Right renal cortex interstitium (tissue), 3 donors: ENCODE measurements at places on chromosomes 12 and 14. TPM values are rescaled to one million over a fixed set of nuclear protein-coding genes. Genes with fewer than 3 reads are reported as not detected.

GRCh38 chr12:82279536-82280058 lies 78.6 kb downstream of the CCDC59 start:
- no peak for DNase-seq

- DNase-seq, result no peak
These were observed 7.6 kb upstream of the USP15 start for GRCh38 chr12:62252576-62252975.

GRCh38 chr12:104163631-104164030 lies 25.6 kb upstream of the NFYB start:
- no peak for DNase-seq

DNA sequence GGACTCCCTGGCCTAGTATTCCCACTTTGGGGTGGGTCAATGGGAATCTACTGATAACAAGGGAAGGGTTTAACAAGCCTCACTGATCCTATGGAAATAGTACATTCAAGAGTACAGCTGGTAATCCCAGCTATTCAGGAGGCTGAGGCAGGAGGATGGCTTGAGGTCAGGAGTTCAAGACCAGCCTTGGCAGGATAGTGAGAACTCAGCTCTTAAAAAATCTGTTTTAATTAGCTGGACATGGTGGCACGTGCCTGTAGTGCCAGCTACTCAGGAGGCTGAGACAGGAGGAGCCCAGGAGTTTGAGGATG lies 4.5 kb downstream of the POMT2 start:
- no peak for DNase-seq

DNA sequence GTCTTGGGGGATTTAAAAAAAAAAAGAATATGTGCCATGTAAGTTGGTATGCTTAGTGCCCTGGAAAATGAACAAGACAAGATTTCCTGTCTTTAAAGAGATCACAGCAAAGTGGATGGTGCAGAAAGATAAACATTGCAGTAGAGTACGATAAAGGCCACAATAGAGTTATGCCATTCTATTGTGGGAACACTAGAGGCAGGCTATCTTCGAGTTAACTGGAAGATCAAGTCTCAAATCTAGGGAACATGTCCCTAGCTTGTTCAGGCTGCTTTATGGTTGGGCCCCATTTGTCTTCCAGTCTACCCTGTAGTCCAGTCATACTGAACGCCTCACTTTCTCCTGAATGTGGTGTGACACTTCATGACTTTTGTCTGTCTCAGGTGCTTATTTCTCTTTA lies 18.7 kb upstream of the CCT2 start:
- DNase-seq, result no peak

DNA sequence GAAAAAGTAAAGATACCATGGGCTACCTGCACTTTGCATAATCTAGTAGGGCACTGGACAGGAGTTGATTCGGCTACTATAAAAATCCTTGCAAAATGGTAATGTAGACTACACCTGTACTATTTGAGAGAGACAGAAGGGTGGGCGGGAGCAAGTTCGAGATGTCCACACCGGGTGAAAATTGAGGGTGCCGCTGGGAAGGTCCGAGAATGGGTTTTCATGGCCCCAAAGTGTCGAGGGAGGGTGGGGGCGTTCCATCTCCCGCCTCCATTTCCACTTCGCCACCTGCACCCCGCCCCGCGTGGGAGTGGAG lies 648 bp downstream of the SNX6 start:
- no peak for DNase-seq

DNA sequence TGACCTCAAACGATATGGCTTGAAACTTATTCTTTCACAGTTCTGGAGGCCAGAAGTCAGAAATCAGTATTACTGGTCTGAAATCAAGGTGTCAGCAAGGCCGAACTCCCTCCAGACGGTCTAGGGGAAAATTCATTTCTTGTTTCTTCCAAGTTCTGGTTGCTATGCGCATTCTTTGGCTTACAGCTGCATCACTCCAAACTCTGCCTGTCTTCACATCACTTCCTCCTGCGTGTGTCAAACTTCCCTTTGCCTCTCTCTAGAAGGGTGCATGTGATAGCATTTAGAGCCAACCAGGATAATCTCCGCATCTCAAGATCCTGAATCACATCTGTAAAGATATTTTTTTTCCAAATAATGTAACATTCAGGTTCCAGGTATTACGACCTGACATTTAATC lies 62.8 kb downstream of the DENND5B start:
- DNase-seq, result no peak

GRCh38 chr12:7108796-7109571 lies at the start of gene C1RL:
Gene C1RL (minus strand): TSS chr12:7109214. CDS start chr12:7109180, 34 bp downstream.
- no peak for DNase-seq

DNA sequence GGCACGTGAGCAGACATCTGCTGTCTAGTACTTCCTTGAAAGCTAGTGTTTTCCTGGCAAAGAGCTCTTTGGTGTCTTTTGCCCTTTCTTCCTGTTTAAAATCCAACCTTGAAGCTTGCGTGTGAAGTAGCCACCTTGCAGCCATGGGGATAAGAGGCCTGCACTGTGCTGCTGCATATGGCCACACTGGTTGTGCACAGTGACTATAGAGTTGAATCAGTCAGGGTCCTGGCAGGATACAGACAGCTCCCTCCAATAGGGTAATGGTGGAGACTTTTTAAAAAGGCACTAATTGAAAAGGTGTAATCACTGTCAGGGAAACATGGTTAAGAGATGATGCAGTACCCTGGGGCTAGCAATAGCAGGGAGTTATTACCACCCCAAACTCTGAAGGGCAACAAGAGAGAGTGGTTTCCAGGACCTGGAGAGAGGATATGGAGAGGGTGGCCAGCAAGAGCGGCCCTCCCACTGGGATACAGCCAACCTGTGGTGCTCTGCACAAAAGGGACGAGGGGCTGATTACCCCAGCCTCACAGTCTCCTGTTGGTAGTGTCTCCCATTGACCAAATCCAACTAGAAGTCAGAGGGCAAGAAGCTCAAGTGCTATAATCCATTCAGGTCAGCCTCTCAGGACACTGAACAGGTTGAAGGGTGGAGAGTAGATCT lies 4.8 kb upstream of the GLT8D2 start:
- no peak for DNase-seq

GRCh38 chr14:85471156-85471555 lies 58.8 kb upstream of the FLRT2 start:
- no peak for DNase-seq

DNA sequence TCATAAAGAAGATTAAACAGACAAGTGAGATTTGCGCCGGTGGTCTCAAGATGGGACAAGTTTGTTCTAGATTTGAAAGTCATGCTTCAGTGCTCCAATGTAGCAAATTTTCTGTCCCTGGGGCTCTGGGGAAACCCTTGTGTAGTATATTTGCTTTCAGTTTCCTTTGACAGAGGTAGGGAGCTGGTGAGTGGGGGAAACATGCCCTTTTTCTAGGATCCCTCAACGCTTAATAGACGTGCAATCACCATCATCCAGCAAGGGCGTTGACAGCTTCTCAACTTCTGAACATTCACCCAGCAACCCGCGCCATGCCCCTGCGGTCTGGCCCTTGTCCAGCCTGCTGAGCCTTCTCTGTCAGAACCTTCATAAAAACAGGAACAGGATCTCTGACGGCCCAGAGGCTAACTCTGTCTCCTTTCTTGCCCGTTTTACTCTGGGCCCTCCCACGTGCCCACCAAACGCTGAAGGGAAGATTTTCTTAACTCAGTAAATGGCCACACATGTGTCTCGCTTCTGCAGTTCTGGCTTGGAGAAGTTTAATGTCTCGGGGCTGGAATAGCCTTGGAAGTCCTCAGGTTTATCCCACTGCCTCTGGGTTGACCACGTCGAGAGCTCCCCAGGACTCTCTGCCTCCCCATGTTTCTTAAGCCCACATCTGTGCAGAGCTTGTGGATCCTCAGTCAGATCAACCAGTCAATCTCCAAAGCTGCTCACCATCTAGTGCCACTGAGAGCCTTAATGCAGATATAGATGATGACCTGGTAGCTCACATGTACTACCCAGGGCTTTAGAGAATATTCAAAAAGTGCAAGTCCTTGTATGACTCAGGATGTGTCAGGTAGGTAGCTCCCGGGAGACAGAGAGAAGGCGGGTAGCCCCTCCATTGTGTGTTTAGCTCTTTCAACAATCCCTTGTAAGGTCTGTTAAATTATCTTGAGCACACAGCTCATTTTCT lies 58.1 kb upstream of the CCND2 start:
- DNase-seq, result no peak

GRCh38 chr12:104060791-104061190 lies 3.5 kb upstream of the HCFC2 start:
- no peak for DNase-seq

- DNase-seq, result no peak
These were observed 22.3 kb upstream of the RAB21 start for GRCh38 chr12:71732357-71732712.

SMCO2 gene
- polyA plus RNA-seq, result 0.31 TPM

FKBP11 gene
- polyA plus RNA-seq, result 12.2 TPM

PLXNC1 gene
- polyA plus RNA-seq, result 5.9 TPM

CCND2 gene
- polyA plus RNA-seq, result 52.6 TPM
